Pulmonary artery endothelial cell (primary cell): ENCODE measurements at places on chromosomes 5 and 9.

- DNase-seq, result no peak
Measured at GRCh38 chr5:67305913-67306710, 109.5 kb upstream of the CD180 start.

DNA sequence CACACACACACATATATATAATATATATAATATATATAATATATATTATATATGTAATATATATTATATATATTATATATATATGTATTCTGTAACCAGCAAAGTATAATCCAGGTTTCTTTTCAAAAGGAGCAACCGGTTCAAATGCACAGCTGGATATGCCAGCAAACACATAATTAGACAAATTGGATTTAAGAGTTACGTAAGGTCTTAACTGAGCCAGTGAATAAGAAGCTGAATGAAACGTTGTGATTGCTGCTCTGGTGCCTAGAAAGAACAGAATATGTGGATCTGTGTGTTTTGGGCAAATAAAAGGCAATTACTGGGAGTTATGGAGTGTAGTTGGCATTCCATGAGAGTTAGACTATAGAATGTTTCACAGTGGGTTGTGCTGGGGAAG, 178.1 kb downstream of the SLF1 start:
- DNase-seq, result no peak

DNA sequence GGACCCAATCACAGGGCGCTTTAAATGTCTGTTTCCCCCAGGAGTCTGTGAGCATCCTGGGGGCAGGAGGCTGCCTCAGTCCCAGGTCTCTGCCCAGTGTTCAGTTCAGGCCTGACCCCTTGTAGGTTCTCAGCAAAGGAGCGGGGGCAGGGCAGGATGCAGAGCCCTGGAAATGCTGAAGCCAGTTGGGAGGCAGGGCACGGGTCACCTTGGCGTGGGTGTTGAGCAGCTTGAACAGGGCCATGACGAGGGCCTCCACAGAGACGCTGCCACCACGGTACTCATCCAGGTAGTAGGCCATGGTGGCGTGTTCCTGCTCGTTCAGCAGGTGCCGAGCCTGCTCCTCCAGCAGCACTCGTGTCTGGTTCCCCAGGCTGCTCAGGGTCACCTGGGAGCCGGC, 36.3 kb upstream of the AKNA start:
- DNase-seq, result no peak

DNA sequence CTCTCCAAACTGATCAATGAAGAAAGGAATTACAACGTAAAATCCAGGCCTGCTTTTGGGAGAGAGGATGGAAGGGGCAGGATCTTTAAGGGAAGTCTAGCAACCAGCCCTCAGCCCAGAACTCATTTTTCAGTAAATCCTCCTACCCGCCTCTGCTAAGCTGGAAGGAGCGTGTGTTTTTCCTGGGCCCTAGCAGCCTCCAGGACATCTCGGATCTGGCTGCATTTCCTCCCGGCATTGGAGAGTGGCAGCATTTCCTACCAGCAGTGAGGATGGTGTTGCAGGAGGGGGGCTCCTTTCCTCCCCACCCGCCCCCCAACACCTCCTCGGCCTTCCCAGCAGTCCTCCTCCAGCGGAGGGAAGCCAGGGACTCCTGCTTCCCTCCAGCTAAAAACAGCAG, 54.5 kb downstream of the DCP2 start:
- no peak for DNase-seq

- no peak for DNase-seq
Measured at GRCh38 chr5:57315941-57316340, 142.1 kb downstream of the GPBP1 start.

- DNase-seq, result no peak
Measured at GRCh38 chr5:58317009-58317408, 142.9 kb downstream of the PLK2 start.

- DNase-seq, result no peak
Measured at GRCh38 chr9:96556701-96557461, 62.8 kb downstream of the CDC14B start.

DNA sequence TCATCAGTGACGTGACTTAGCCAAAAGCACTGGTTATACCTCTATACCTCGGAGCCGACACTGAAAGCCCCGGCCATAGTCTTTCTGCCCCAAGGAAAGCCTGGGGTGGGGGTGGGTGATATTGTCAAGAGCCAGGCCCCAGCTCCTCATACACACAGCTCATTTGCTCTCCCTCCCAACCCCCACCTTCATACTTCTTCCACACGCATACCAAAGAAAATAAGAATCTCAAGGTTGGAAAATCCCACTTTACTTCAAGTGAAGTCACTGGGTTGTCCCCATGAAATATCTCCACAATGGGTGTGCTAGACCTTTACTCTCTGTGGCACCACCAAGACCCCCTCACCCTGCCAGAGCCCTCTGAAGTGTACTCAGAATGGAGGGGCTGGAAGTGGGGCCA, 27.1 kb upstream of the MGAT1 start:
- DNase-seq, result no peak

- DNase-seq, result no peak
Measured at GRCh38 chr9:129121483-129121882, 10.3 kb downstream of the PTPA start.

DNA sequence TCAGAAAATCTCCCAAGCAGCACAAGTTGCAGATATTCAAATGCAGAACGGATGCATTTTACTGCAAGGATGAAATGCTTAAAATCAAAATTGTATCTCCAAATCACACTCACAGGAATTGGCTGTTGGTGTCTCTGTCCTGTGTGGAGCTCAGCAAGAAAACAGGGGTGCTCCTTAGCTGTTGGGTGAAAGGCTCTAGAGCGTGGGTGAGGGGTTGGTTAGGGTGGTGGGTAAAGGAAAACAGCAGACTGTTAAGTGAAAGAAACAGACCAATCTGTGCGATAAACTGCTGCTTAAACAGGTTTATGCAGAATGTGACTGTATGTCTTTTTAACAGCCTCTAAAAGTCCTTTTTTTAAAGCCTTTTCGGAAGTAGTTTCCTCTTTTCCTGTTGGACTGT, 19.8 kb downstream of the CDH6 start:
- DNase-seq, result no peak

GRCh38 chr9:20353931-20354652, 268.2 kb downstream of the MLLT3 start:
- no peak for DNase-seq

- no peak for DNase-seq
Measured at GRCh38 chr9:5872511-5872910, 18.2 kb upstream of the MLANA start.

GRCh38 chr5:78819166-78819565, 165.9 kb downstream of the ARSB start:
- no peak for DNase-seq

GRCh38 chr9:6822696-6823095, 64.9 kb downstream of the KDM4C start:
- no peak for DNase-seq

- no peak for DNase-seq
Measured at GRCh38 chr5:150309101-150309885, 6.6 kb upstream of the ARSI start.

DNA sequence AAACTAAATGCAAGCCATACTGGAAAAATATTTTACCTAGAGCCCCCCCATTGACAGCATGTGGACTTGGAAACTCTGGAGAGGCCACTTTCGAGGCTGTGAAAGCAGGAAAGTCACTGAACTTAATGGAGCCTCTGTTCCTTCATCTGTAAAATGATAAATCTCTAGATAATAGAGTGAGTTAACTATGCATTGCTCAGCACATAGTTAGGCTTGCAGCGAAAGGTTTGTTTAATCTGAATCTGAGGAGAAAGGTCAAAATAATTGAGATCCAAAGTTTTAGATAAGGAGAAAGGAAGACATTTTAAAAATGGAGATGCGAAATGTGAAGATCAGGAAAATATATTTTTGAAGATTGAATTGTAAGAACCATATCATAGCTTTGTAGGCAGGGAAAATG, 4.6 kb downstream of the PCSK5 start:
- no peak for DNase-seq

DNA sequence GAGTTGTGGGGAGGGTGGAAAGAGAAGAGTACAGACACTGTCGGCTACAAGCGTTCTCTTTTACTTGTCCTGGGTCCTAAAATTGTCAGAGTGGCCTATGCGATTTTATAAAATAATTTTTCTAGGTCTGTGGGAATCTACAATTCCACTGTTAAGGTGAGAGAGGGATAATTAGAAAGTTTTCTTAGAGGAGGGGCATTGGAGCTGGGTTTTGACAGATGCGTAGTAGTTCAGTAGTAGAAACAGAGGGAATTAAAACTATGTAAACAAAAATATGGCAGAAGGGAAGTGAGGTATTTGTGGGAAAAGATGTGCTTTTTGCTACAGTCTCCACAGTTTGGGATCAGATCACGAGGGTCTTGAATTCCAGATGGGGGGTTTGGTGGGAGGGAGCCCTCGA, 129.1 kb upstream of the SHB start:
- no peak for DNase-seq

- no peak for DNase-seq
Measured at GRCh38 chr9:127945338-127945737, 7.7 kb upstream of the DPM2 start.

DNA sequence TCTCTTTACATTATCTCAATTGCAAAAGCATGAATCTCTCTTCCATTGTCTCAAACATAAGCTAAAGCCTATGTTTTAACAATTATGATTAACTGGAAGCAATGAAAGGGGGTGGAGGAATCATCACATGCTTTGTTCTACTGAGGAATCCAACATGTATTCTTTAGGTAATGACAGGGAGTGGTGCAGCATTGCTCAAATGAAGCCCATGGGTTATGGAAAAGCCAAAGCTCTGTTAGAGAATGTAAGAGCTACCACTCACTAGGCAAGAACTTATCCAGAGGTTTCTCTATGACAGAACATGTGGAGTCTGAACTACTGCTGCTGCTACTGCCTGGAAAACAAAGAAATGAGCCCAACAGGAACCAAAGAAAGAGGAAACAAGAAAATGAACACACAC, 28.7 kb downstream of the KIF3A start:
- no peak for DNase-seq

- DNase-seq, result no peak
Measured at GRCh38 chr5:156526081-156526925, 199.3 kb downstream of the SGCD start.

DNA sequence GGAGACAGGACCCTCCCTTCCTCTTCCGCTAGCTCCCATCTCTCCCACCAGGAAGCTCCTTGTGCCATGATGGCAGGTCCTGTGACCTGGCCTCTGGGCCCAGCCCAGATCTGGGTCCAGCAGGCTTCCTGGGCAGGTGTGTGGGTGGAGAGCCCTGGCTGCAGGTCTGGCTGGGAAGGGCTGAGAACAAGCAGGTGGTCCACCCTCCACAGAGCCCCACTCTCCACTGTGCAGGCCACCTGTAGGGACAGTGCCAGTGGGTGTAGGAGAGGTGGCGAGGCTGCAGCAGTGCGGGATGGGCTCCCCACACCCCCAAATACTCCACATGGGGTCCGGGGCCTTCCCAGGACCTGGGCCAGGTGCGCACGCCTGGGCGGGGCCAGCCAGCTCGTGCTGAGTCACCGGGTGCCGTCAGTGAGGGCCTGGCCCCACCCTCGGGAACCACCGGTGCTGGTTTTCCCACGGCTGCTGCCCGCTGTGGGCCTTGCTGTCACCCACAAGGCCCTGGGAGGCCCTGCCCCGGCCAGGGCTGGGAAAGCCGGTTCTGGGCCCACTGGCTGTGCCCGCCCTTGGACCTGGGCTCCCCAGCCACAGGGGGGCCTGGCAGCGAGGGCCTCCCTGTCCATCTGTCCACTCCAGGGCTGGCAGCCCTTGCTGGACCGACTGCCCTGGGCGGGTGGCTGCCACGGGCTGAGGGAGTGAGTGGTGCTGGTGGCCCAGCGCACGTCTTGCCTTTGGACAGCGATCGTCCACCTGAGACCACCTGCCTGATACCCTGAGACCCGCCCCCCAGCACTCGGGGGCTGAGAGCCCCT, 9.3 kb upstream of the NRARP start:
- DNase-seq, result no peak

DNA sequence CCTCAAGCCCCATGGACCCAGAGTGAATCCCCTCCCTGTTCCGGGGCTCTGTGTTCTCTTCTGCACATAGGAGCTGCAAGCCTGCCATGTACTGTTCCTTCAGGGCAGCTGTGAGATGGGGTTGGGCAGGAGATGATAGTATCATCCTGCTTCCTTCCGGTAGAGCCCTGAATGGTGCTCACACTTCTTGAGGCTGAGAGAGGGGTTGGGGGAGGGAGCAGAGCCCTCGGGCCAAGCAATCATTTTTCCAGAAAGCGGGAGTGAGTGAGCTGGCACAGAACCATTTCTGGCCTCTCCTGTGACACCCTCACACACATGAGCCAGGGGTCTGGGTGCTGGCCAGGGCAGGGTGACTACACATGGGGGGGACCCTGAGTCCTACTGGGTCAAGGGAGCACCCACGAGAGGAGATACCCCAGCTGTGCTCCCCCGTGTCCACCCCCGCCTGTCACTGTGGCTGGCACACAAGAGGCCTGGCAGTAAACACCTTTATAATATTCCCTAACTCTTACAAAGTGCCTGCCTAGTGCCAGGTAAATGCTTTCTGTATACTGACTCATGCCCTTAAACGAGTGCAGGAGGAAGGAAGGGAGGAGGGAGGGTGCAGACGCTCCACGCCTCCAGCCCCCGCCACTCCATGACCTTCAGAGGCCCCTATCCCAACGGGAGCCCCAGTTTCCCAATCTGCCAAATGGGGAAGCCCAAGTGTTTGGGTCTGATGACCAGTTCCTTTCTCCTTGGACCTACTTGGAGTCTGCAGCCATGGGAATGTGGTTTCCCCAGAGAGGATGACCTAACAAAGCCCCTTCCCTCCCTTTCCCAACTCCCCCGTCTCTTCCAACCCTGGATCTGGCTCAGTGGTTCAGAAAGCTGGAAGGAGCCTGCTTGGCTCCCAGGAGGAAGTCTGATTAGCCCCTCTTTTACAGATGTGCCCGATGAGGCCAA, 15.5 kb downstream of the AKNA start:
- no peak for DNase-seq

DNA sequence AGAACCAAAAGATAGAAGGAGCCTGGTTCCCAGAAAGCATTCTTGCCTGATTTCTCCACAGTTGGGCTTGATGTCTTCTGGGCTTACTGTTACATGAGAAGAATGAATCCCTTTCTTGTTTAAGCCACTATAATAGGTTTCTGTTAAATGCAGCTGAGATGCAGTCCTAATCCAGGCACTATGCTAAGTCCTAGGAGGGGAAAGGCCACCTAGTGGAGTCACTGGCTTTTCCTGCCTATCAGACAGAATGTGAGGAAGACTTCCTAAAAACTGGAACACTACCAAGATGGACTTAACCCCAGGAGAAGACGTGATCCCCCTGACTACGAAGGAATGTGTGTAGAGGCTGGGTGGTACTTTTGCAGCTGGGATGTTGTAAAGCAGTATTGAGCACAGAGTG, 34.3 kb upstream of the FSD1L start:
- DNase-seq, result no peak
